Stimulated activated CD8-positive, alpha-beta memory T cell treated with anti-CD3 and anti-CD28 coated beads, Interleukin-15, amount 100 ng/mL, for 24 hours (primary cell): ENCODE measurements at places on chromosomes 13 and 19.

GRCh38 chr13:41935501-41935900, 25.4 kb downstream of the VWA8 start:
- DNase-seq: no peak

- no peak for DNase-seq
These were observed 22.2 kb downstream of the RASA3 start for GRCh38 chr13:114110091-114110829.

DNA sequence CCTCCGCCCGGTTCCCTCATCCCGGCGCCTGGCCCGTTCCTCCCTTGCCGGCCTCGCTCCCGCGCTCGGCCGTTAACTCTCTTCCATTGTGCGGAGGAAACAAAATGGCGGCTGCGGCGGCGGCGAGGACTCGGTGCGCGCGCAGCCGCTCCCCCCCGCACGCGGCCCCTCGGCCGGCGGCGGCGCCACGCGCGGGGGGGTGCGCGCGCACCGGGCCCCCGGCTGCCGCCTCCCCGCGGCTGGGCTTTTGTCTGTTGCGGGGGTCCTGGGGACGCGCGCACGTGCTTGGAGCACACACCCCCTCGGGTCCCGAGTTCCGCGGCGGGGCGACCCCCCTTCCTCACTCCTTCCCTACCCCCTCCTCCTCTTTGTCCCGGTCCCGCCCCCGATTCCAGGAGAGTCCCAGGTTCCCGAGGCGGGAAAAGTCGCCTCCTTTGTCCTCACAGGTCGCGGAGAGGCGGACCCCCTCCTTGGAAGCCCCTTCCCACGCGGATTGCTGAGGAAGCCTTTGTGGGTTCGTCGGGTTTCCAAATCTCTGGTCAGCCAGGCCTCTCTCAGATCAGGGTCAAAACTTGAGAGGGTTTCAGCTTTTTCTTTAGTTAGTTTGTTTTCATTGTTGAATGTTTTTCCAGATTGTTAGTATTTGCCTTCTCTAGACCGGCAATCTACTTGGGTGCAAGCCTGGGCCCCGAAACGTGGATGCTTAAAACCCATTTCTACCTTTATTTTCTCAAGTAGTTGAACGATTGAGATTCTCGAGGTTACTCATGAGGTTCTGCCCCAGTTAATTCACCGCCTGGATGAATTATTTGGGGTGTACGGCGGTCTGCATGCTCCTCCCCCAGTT, 687 bp downstream of the ILF3 start:
- peak; percentile 34 for DNase-seq

DNA sequence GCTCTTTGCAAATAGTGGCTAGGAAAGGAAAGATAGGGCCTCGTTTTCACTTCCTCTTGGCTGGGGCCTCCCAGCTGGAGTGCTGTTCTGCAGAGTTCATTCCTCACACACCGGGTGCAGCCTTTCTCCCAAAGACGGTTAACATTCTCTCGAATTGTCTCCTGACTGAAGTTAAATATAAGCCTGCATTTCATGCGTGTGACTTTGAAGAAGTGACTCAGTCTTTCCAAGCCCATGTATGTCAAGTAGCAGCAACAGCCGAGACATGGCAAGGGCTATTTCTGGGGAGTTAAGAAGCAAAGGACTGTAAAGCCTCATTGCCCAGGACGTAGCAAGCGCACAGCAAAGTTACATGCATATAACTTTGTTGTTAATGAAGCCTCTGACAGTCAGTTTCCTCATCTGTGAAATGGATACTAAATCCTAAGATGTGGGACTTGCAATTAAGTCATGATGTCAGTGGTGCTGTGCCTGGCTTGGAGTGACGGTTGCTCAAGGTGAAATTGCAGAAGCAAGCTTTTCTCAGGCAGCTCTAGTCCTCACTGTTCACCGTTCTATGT, 502.4 kb downstream of the MYO16 start:
- DNase-seq: no peak

DNA sequence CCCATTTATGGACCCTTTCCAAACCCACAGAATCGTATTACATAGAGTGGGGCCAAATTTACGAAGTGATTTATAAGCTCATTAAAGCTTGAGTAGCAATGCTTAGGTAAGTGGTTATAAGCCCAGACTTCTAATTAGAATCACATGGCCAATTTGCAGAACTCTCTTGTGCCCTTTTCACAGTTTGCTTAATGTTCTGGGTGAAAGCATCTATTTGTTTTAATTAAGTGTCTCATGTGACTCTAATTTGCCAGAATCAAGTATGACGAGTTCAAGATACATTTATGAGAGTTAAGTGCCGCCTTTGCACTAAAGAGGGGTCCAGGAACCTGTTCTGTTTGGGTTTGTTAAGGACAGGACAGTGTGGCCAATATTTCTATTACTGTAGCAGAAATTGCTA, 46.0 kb upstream of the ZNF681 start:
- no peak for DNase-seq

GRCh38 chr13:56720841-56721240, 419.9 kb upstream of the PRR20A start:
- no peak for DNase-seq

- no peak for DNase-seq
These were observed 7.4 kb downstream of the FZR1 start for GRCh38 chr19:3513229-3514140.

DNA sequence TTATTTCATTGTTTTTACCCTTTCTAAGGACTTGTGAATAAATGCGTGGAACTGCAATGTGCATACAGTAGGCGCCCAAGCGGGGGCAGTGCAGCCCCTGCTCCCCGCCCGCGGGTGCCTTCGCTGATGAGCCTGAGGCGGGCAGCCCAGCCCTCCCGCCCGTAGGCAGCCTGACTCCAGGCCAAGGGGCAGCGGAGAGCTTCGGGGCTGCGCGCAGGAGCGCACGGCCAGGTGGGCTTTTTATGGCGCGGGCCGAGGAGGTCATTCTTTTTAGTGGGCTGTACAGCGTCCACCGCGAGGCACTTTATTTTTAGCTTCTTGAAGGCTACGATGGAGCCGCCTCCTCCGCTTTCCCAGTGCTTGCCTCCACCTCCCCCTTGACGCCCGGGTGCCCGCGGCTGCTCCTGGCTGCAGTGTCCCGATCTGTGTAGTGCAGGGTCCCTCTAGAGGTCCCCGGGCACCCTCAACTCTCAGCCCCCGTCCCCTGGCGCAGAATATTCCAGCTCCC, 60.5 kb downstream of the CCNE1 start:
- no peak for DNase-seq

- DNase-seq: no peak
These were observed 22.1 kb upstream of the GGACT start for GRCh38 chr13:100610391-100611347.
